ENCODE measurements at places on chromosomes 3 and 15. TPM values are rescaled to one million over a fixed set of nuclear protein-coding genes. Genes with fewer than 3 reads are reported as not detected.

The MPI gene
- total RNA-seq, result 58.1 TPM

The PLAAT1 gene
- total RNA-seq, result not detected

The MRPL46 gene
- total RNA-seq, result 26.0 TPM

The KBTBD13 gene
- total RNA-seq, result not detected

The ABI3BP gene
- not detected for total RNA-seq

The SOX2 gene
- total RNA-seq, result not detected

The RTP1 gene
- not detected for total RNA-seq

Measured in activated CD4-positive, alpha-beta T cell treated with anti-CD3 and anti-CD28 coated beads, Interleukin-2, amount 10 ng/mL, durations not matched to agents 7 days and 5 days (primary cell).